ENCODE measurements at places on chromosomes 6 and 20. TPM values are rescaled to one million over a fixed set of nuclear protein-coding genes. Genes with fewer than 3 reads are reported as not detected.

- DNase-seq: no peak
Measured at GRCh38 chr6:8080362-8081151, 16.4 kb upstream of the BLOC1S5 start.

GRCh38 chr20:1308067-1308701 is 20.8 kb downstream of the SDCBP2 start:
- no peak for DNase-seq

DNA sequence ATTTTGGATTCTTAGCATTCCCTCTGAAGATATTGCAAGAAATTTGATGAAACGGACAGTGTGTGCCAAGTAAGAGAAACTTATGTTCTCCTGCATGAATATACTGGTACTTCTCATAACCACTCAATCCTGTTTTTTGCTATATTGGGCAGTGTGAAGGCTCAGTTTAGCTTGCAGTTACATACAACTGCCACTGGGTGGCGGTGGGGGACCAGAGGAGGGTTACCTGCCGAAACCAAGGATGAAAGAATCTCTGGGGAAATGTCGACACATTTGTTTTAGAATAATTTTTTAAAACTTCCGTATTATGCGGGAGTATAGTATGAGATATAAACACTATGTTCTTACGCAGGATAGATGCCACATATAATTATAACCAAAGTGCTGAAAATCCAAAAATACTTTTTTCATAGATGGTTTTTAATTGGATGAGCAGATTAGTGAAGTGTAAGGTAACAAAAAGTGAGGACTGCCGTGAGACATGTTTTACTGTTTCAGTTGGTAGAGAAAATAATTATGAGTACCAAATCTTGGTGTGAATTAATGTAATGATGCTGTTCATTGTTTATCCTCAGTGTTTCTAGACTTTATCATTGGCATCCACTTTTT is 9.7 kb downstream of the TRMT11 start:
- peak; percentile 42 for DNase-seq

DNA sequence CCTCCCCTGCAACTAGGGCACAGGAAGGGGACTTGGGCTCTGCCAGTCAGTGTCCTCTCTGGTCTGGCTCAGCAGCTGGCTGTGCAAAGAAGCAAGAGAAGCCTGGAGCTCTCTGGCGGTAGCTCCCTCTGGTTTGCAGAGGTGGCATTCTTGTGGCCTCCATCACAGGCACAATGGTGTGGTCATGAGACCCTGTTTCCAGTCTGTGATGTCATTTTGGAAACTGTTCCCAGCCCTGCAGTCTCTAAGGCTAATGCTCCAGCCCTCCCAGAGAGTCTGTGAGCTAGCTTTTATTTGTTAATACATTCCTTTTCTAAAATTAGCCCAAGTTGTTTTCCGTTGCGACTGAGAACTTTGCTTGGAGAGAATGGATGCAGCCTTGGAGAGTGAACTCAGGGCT is 69.5 kb upstream of the FOXQ1 start:
- no peak for DNase-seq

DNA sequence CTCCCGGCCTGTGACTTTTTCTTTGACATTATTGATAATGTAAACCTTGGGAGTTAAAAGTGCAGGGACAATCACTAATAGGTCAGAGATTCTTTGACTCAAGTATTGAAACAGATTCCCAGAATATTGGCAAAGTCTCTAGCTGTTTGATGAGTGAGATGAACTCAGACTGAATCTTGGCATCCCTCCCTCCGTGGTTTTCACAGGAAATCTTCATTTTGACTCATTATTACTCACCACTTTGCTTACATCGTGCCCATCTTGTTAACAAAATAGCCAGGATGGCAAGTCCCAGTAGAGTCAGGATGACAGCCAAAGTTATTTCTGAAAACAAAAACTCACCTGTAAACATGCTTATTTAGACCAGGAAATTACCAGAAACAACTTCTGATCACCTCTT is 2.0 kb downstream of the TSBP1 start:
- no peak for DNase-seq

DNA sequence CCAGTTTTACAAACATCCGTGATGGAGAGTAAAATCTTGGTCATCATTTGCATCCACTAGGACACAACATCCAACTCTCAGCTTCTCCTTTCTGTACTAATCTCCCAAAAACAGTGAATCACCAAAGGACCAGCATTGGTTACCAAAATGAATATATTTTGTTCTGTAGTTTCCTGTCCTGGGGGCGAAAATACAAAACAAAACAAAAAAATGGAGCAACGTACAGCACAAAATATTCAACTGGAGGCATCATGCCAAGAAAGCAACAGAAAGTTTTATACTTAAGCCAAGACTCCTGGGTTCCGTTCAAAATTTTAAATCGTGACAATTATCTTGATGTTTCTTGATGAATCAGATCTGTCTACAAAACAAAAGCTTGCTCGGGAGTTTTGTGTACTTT is 126.6 kb upstream of the CCDC28A start:
- DNase-seq: peak; percentile 34

- no peak for DNase-seq
Measured at GRCh38 chr20:48538058-48538825, 289.6 kb downstream of the PREX1 start.

DNA sequence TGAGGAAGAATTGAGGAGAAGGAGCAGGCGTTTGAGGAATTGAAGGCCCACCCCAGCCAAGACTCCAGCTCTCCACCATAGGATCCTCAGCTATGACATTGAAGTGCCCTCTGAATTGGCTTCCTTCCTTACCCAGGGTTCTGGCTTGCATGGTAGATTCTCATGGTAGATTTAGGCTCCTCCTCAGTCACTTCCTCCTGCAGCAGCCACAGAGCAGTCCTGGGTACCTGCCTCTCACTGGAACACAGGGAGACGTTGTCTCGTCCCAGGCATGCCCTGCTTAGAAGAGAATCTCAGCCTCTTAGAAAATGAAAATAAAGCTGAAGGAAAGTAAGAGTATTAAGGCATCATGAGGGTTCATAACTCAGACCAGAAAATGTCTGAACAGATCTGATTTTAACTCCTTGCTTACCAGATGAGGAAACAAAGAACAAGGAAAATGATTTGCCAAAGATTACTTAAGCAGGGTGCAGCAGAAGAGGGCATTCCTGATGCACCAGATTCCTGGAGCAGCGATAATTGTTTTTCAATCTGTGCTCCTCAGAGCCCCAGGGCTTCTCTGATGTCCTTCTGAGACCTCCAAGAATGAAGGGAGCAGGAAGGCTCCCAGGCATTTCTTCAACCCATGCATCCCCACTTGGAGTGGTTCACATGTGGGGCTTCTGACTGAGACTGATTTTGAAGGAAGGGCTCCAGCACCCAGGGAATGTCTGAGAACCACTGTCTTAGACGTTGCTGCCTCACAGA is 219.8 kb downstream of the HIVEP2 start:
- no peak for DNase-seq

GRCh38 chr6:501891-502601 is 110.5 kb downstream of the IRF4 start:
- DNase-seq: no peak

DNA sequence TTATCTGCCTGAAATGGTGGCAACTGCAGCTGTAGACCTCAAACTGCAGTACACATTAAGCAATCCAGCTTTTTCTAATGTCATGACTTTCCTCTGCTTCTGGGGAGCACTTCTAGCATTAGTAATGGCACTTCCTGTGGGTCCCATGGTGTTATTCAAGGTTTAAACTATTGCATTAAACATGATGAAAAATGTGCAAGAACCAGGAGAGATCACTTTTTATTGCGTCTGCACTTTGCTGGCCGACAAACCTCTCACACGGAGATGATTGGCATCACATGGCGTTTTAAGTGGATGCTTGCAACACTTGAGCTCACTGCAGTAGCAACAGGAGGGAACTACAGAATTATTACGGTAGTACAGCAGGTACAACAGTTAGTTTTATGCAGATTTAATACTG is 148.4 kb downstream of the HIVEP2 start:
- no peak for DNase-seq

DNA sequence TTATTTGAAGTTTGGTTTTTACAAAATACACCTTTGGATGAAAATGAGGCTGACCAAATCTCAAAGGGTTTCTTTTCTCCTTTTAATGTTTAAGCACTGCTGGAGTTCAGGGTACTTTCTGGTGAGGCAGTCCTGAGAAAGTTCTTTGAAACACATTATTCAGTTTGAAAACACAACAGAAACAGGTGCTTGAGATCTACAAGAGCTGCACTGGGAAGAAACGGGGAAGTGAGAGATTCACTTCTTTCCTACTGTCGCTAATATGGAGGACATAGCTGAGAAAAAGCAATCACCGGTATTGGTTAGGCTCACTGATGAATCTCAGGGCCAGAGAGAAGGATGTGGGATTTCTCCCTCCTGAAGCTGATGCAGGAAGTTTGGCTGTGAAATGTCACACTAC is 22.9 kb upstream of the TMEM170B start:
- DNase-seq: no peak

GRCh38 chr20:46004187-46004586 is 4.5 kb upstream of the MMP9 start:
- no peak for DNase-seq

OOEP gene
- polyA plus RNA-seq: 0.37 TPM

PGC gene
- not detected for polyA plus RNA-seq

DLL1 gene
- 8.7 TPM for polyA plus RNA-seq

ANKRD6 gene
- 20.3 TPM for polyA plus RNA-seq

SLC4A11 gene
- polyA plus RNA-seq: 2.1 TPM

RPP40 gene
- polyA plus RNA-seq: 11.9 TPM

ANGPT4 gene
- polyA plus RNA-seq: 0.26 TPM

RING1 gene
- polyA plus RNA-seq: 73.1 TPM

TNNC2 gene
- 1.4 TPM for polyA plus RNA-seq

NDUFAF4 gene
- polyA plus RNA-seq: 36.0 TPM

All from left renal cortex interstitium (tissue), 4 donors.